ENCODE measurements at places on chromosomes 2 and 18. TPM values are rescaled to one million over a fixed set of nuclear protein-coding genes. Genes with fewer than 3 reads are reported as not detected.

DNA sequence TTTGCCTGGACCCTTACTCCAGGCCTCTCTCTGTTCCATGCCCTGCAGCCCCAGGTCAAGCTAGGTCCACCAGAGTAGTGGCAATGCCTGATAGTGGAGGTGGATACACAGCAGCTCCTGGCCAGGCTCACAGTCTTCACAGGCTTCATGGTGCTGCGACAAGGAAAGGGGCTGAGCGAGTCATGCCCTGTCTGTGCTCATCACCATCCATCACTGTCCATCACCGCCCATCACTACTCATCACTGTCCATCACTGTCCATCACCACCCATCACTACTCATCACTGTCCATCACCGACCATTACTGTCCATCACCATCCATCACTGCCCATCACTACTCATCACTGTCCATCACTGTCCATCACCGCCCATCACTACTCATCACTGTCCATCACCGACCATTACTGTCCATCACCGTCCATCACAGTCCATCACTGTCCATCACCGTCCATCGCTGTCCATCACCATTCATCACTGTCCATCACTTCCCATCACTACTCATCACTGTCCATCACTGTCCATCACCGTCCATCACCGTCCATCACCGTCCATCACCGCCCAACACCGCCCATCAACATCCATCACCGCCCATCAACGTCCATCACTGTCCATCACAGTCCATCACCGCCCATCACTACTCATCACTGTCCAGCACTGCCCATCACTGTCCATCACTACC, 57.1 kb upstream of the OTOS start:
- no peak for DNase-seq
- no peak overlapping the region for H3K4me3 ChIP-seq

The HOXD11 gene
- 27.7 TPM for polyA plus RNA-seq

GRCh38 chr2:3000968-3001367, 376.6 kb downstream of the EIPR1 start:
- H3K27ac ChIP-seq: no peak overlapping the region
- no peaks in the 10 kb centered on the region for H3K36me3 ChIP-seq
- DNase-seq: no peak
- no peak overlapping the region for H3K4me3 ChIP-seq

- no peaks in the 10 kb centered on the region for H3K27me3 ChIP-seq
- H3K4me1 ChIP-seq: no peaks in the 10 kb centered on the region
- DNase-seq: no peak
- no peak overlapping the region for H3K27ac ChIP-seq
Observed at GRCh38 chr2:21452678-21453077, 328.9 kb downstream of the TDRD15 start.

DNA sequence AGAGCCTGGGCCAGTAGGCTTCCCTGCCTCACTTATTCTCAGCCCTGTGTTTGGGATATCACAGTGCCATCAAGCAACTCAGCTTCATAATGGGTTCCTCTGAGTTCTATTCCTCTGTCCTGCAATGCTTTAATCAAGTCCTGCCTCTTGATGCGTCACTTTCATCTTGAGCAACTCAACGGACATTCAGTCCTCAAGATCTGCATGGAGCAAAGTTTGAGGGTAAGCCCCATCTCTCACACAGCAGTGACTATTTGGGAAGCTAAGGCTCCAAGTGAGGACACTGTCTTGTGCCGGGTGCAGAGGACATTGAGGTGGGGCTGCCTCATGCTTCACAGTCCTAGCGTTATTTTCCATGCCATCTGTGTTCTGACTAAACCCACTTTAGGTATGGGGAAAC, 50.9 kb upstream of the PLB1 start:
- H3K36me3 ChIP-seq: no peaks in the 10 kb centered on the region
- no peak for DNase-seq
- H3K4me1 ChIP-seq: peaks cover 50% of the 10 kb centered on the region
- H3K4me3 ChIP-seq: no peak overlapping the region
- H3K27ac ChIP-seq: no peak overlapping the region
